Pancreas (tissue), 10 donors: ENCODE measurements at places on chromosomes 4 and X. TPM values are rescaled to one million over a fixed set of nuclear protein-coding genes. Genes with fewer than 3 reads are reported as not detected.

DNA sequence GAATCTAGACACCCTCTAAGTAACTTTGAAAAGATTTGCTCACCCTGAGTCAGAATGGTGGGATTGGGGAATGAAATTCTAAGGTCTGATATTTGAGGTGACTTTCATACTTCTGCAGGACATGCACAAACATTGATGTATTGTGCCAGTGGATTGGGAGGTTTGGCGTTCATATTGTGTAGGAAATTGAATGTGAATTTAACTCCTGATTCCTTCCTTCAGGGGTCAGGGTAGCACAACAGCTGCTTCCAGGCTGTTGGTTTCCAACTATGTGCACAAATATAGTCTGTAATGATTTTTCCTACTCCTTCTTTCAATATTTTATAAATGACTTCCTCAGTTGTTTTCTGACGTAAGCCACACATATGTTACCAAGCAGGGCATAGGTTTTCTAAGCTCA lies 3.1 kb downstream of the IL1RAPL1 start:
- no peak for DNase-seq

Gene PASD1
- total RNA-seq = not detected

Gene CTAG1A
- not detected for total RNA-seq

Gene EOLA2
- total RNA-seq = 17.2 TPM

GRCh38 chr4:101183221-101183620 lies 164.1 kb downstream of the PPP3CA start:
- no peak for DNase-seq

Gene NAP1L2
- 1.5 TPM for total RNA-seq

GRCh38 chrX:45145492-45146215 lies 55.0 kb downstream of the DIPK2B start:
- no peak for DNase-seq

DNA sequence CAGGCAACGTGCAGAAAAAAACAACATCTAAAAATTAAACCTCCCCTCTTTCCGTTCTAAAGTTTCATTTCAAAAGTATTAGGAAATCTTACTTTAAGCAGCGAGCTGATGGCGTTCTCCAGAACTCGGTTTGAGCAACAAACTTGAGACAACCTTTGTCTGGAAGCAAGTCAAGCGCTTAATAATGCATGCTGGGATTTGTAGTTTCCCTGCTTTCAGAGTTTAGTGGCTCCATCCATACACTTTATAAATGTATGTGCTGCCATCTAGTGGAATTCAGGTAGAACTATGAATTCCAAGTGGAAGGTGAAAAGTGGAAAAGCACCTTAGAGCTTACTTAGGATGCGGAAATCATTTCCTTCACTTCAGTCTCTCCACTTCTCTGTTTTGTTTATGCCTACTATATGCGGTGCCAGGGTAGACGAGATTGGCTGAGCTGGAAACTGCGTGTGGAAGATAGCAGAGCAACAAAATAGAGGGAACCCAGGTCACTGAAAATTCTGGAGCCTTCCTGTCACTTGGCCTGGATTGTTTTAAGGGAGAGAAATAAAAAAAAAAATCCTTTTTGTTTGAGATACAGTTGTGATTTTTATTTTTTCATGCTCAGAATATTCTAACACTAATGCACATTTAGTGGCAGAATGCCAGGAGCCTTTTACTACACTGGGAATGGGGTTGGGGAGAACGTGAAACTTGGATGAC lies at the start of gene BDH2:
Gene BDH2, minus strand, starts transcription at position 144 of the 702 bp plus-strand sequence. CDS start 3,580 bp downstream, outside the sequence.
- DNase-seq = peak; percentile 56

- DNase-seq = no peak
Measured at GRCh38 chr4:184097241-184097605, 120.5 kb downstream of the ENPP6 start.

DNA sequence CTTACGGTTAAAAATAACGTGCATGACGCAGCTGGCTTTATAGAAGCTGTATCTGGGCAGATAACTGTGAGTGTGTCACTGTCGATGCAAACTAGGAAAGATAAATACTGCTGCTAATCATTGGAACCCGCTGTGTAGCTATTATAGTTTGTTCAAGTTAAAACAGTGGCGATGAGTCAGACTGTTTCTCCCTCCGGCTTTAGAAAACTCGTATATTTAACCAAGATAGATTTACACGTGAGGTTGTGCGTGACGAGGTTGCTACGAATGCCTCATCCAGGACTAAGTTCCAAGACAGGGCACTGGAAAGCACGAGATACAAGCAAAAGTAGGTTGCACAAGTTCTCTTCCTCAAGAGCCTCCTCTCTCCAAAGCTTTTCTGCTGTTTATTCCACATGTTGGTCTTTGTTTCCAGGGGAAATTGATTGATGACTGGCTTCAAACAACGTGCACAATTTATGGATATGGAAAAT lies 270.7 kb downstream of the FBXW7 start:
- DNase-seq = no peak

Gene SULT1E1
- total RNA-seq = not detected

Gene RXFP1
- total RNA-seq = 0.32 TPM

GRCh38 chr4:131137196-131137595 lies 2011.9 kb upstream of the PCDH10 start:
- no peak for DNase-seq

GRCh38 chrX:135513130-135513515 lies 7.3 kb upstream of the INTS6L start:
- DNase-seq = no peak

DNA sequence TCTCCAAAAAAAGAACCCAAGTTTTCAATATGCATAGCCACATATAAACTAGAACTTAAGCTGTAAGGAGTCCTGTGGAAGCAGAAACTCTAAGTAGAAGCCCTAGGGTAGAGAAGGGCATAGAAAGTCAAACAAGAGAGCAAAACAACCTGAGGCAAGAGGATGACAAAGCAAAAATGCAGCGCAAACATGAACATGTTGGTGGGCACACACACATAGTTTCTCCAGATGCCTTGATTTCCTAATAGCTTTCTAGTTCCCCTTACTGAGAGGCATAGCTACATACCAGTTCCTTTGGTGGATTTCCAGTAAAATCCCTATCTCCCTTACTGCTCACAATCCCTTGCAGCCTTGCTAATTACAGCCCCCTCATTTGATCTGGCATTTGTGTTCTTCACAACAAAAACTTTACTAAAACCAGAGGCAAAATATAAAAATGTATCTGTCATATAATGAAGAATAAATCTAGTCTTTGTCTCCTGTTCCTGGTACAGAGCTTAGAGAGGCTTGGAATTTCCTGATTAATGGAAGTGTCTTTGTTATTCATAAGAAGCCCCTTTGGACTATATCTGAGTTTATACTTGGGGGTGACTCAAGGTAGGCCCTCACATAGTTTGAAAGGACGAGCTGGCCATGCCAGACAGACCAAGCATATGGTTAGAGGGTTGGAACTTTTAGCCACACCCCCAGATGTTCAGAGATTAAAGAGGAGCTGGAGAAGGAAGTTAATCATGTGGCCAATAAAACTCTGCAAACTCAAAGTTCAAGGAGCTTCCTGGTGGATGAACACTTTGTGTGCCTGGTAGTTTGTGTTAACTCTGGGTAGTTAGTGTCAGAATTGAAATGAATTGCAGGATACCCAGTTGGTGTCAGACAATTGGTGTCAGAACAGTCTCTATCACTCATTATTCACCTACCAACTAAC lies 52.7 kb upstream of the ZCCHC13 start:
- DNase-seq = no peak

Gene F8A2
- not detected for total RNA-seq

GRCh38 chrX:10841579-10841978 lies 221.2 kb upstream of the MID1 start:
- DNase-seq = no peak

Gene TEX13C
- total RNA-seq = not detected

Gene GPR34
- total RNA-seq = 0.46 TPM

DNA sequence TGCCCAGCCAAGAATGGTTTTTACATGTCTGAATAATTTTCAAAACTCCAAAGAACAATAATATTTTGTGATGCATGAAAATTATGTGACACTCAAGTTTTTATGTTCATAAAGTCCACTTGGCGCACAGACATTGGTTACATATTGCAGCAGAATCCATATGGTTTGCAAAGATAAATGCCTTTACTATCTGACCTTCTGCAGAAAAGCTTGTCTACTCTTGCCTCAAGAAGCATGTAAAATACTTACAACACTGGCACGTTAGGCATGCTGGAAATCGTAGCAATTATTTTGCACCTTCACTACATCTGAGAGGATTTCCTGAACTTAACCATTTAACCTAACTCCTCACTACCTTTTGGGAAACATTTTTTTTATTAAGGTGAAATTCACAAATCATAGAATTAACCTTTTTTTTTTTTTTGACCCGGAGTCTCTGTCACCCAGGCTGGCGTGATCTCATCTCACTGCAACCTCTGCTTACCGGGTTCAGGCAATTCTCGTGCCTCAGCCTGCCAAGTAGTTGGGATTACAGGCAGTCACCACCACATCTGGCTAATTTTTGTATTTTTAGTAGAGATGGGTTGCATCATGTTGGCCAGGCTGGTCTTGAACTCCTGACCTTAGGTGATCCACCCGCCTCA lies 3.5 kb upstream of the XG start:
- DNase-seq = no peak

Gene ARSJ
- 3.9 TPM for total RNA-seq

GRCh38 chr4:97103252-97103651 lies 1040.0 kb downstream of the STPG2 start:
- DNase-seq = no peak

DNA sequence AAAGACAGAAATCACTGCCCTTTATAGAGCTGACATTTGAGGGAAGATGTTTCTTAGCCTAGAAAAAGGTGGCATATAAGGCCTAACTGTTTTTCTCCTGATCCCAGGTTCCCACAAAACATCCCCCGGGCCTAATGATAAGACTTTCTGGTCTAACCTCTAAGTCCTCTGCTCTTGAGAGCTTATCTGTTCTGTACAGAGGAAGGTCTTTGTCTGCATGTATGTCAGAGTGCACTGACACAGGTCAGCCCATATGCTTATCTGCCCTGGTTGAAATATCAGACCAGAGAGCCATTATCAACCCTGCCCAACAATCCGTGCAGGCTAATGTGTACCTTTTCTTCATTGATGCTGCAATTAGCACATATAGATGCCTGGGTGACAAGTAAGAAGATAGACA lies 76.2 kb downstream of the ARHGEF9 start:
- DNase-seq = no peak

DNA sequence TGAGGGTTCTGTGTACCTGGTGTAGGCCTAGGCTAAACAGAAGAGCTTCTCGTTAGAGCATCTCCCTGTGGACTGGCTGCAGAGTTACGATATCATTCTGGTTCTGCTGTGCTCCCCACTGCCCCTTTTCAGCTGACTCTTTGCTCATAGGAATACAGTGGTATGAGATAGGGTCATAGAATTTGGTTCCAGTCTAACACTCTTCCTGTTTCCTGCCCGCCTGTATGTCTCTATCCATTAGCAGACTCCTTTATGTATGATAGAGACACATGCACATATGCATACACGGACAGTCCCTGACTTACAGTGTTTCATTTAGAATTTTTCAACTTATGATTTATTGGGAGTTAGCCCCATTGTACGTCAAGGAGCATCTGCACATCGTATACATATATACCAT lies 15.3 kb downstream of the RNF4 start:
- DNase-seq = no peak

DNA sequence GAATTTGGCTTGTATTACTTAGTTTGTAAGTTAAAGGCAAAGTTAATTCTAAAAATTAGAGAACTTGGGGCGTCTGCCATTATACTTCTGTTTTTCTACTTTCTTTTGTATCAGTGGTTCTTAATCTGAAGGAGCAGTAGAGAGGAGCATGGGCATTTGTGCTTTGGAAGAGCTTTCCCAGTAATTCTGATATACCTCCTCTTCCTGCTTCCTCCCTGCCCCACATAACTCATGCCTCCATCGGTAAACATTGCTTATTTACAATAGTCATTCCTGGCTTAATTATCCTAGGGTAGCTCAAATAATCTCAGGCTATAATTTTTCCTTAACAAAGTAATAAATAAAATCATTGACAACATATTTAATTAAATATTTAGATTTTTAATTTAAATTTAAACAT lies 37.1 kb upstream of the SPARCL1 start:
- no peak for DNase-seq

Gene PPBP
- not detected for total RNA-seq

DNA sequence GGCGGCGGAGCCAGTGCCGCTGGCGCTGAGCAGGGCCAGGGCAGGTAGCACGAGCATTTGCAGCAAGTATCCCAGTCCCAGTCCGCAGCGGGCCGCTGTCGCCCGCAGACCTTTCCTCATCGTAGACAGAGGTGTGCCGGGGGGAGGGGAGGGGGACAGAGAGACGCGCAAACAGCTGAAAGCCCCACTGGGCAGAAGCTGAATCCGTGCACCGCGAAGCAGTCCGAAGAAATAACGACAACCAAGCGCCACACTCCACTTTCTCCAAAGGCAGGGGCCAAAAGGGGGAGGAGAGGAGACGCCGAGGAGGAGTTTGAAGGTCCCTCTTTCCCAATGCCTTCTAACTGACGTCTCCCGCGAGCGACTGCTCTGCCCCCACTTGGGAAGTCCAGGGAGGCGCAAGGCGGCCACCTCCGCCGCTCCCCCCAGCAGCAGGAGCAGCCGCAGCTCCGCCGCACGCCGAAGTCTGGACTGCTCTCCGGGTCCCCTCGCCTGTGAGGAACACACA lies at the start of gene UNC5C:
Gene UNC5C, minus strand, starts transcription at position 236 of the 508 bp plus-strand sequence.
- no peak for DNase-seq

Gene TCEAL6
- not detected for total RNA-seq

DNA sequence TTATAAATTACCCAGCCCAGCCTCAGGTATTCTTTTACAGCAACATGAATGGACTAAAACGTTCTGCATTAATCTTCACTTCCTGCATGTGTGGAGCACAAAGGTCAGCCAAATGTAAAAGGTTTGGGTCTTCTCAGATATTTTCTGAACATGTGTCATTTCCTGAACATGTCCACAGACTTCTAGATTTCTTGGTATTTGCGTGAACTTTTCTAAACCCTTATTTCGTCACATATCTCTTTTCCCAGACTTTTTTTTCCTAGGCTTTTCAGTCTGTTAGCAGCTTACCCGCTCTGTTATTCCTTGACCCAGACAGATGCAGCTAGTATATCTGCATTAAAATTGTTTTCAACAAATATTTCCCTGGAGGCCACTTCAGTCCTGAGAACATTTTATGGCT lies 57.3 kb upstream of the USP51 start:
- no peak for DNase-seq

Gene CT55
- total RNA-seq = not detected

Gene IL15
- 1.3 TPM for total RNA-seq

- DNase-seq = no peak
Measured at GRCh38 chr4:6855692-6856297, 53.8 kb upstream of the TBC1D14 start.

DNA sequence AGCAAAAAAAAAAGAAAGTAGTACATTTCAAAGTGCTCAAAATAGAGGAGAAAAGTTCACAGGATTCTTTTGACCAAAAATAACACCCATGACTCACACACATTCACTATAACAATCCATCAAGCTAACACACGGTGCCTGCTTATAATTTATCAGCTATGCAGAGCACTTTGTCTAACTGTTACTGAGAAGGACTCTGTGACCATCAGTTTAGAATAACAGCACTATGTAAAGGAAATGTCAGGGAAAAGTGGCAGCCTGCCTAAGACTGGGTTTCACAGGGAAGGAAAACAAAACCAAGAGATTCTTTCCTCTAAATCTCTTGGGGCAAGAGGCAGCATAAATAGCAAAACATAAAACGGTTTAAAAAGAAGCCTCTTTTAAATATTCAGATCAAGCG lies 54.8 kb downstream of the CCDC149 start:
- DNase-seq = no peak

Gene PAGE5
- total RNA-seq = not detected

GRCh38 chr4:101806914-101807313 lies 16.4 kb downstream of the BANK1 start:
- no peak for DNase-seq

Gene FGFBP2
- not detected for total RNA-seq

- no peak for DNase-seq
Measured at GRCh38 chrX:104833401-104833800, 267.4 kb downstream of the IL1RAPL2 start.
